Naive B cell (primary cell): ENCODE measurements at places on chromosomes 4 and X. TPM values are rescaled to one million over a fixed set of nuclear protein-coding genes. Genes with fewer than 3 reads are reported as not detected.

- H3K27me3 ChIP-seq: no peaks in the 10 kb centered on the region
- no peaks in the 10 kb centered on the region for H3K36me3 ChIP-seq
- H3K4me1 ChIP-seq: no peaks in the 10 kb centered on the region
- no peak overlapping the region for H3K27ac ChIP-seq
- no peak for DNase-seq
Measured at GRCh38 chr4:97116511-97116910, 1026.8 kb downstream of the STPG2 start.

DNA sequence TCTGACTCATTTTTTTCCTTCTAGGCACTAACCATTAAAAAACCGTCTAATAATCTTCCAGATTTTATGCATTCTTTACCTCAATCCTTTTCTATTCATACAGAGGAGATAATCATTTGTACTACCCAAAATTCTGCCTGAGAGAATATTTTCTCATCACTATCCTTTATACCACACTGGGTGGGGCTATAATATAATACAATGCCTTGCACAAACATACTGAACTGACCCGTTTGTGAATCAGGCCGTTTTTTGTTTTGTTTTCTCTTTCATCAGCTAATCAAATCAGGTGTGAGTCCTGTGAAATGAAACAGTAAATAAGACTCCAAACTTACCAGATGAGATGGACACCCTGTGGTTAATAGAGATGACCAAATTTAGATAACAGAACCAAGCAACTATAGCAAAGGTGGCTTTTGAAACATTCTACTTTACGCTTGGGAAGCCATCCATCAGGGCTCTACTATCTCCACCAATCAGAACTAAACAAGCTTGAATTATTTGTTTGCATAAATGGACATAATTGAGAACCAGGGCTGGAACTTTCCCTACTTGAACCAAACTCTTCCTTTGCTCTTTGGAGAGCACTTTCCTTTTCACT lies 573.0 kb downstream of the GABRG1 start:
- H3K27ac ChIP-seq: no peak overlapping the region
- no peak for DNase-seq
- no peak overlapping the region for H3K4me3 ChIP-seq

DNA sequence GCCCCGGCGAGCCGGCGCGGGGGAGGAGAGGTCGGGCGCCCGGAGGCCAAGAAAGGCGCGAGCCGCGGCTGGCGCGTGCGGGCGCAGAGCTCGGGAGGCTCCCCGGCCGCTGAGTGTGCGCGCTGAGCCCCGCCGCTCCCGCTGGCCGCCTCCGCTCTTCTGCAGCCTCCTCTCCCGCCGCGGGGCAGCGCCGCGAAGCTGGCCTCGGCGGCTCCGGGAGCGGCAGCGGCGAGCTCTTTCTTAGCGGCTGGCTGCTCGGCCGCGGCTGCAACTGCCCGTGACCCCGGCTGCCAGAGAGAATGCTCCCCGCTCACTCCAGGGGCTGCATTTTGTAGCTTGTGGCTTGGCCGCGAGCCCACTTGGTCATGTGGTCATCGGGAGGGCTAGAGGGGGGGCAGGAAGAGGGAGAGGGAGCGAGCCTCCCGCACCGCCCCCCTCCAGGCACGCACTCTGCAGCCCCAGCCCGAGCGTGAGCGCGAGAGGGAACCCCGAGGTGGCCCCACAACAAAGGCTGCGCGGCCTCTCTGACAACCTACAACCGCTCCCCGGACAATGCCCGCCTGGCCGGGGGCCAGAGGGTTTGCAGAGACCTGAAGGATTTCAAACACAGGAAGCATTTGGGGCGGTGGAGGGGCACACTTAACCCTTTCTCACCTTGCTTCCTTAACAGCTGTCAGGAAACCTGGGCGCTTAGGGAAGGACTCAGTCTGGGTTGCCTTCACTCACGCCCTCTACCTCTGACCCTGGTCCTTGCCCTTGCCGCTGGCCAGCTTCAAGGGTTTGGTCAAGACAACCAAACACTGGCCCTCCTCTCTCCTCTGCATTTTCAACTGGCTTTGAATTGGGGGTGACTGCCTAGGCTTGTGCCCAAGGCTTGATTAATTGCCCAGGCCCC lies at the start of gene APLN:
APLN (minus strand) TSS at position 305 of the 895 bp plus-strand sequence. CDS start 326 bp downstream, outside the sequence.
- H3K27me3 ChIP-seq: peaks cover 15% of the 10 kb centered on the region
- no peak for DNase-seq
- peaks cover 18% of the 10 kb centered on the region for H3K4me1 ChIP-seq
- H3K36me3 ChIP-seq: no peaks in the 10 kb centered on the region

DNA sequence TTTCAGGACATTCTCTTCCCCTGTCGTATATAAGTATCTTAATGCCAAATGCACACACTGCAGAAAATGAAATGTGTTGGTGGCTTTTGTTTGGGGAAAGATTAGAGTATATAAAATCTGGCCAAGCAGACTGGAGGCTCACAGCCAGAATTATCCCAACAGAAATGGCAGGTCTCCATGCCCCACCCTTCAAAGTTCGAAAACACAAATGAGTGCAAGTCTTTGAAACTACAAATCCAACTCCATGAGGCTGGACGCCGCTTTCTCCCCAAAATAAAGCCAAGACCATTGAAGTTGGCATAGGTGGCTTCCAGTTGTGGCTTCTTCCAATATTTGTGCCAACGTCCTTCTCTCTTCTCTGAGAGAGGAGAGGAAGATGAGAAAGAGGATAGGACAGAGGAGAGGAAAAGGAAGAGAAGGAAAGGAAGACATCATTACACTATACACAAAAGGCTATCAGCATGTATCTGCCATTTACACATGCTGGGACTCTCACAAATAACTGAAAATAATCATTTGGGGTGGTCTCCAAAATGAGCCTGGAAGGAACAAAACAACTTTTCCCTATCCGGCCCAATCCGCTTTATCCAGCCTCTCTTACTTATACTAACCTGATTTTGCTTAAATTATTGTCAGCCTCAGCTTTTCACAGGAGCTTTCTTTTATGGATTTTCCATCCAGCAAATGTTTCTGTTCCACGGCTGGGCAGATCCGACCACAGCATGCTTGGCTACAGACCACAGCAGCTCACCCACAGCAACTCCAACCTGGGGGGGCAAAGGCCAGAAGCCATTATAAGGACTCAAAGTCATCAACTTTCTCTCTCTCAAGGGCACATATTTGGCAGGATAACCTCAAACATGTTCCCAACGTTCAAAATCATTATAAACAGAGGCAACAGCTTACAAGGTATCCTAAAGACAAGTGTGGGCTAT lies 71.7 kb downstream of the APBB2 start:
- H3K36me3 ChIP-seq: no peaks in the 10 kb centered on the region
- no peak for DNase-seq
- no peaks in the 10 kb centered on the region for H3K27me3 ChIP-seq
- H3K4me3 ChIP-seq: no peak overlapping the region

DNA sequence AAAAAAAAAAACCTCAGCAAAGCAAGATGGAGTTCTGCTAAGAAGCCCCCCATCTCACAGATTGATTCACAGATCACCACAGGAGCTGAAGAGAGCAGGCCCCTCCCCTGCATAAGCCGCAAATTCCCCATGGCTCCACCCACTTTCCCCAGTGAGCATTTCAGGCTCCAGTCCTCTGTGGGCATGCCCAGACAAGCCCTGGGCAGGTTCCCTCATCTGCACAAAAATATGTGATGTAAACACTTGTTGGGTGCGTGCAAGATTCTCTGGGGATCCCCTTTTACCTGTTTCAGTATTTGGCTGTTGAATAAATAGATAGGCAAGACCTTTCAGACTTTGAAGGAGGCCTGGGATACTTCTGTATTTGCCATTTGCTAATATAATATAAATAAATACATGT lies 514.3 kb downstream of the PCDH7 start:
- DNase-seq: no peak
- H3K4me1 ChIP-seq: no peaks in the 10 kb centered on the region
- H3K27ac ChIP-seq: no peak overlapping the region
- no peaks in the 10 kb centered on the region for H3K36me3 ChIP-seq
- no peak overlapping the region for H3K4me3 ChIP-seq

DNA sequence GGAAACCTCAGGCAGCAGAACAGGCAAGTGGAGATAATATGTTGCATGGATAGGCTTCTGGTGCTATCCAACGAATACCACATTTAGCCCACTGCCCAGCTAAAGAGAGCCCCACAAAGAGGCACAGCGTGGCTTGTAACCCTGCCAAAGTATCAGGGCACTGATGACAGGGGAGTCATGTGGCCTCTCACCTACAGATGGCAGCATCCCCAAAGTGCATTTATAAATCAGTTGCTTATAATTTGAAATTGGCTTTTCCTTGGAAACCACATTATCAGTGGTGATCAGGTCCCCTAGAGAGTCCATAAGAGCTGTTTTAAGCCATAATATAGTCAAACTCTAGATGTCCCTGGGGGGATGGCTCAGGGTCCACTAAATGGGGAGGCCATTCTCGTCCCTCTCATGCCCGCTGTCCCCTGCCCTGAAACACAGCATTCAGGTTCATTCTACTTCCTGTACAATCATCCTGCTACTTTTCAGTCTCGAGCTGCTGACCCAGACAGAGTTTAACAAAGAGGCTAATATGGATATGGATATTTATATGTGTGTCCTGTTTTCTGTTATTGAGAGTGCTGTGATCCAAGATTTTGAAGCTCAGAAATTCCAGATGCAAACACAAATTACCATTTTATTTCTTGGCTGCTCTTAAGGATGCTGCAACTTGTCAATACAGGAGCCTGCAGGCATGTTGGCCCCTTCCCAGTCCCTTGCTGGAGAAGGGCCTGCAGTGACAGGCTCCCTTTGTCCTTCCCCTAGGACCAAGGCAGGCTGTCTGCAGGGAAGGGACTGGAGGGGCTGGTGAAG lies 28.5 kb downstream of the SRPX start:
- peaks cover 4% of the 10 kb centered on the region for H3K27me3 ChIP-seq
- H3K4me3 ChIP-seq: no peak overlapping the region
- no peak overlapping the region for H3K27ac ChIP-seq
- no peaks in the 10 kb centered on the region for H3K4me1 ChIP-seq
- no peaks in the 10 kb centered on the region for H3K36me3 ChIP-seq

- H3K36me3 ChIP-seq: no peaks in the 10 kb centered on the region
- peaks cover 10% of the 10 kb centered on the region for H3K27me3 ChIP-seq
- no peaks in the 10 kb centered on the region for H3K4me1 ChIP-seq
- no peak overlapping the region for H3K4me3 ChIP-seq
Measured at GRCh38 chr4:38242822-38243387, 282.7 kb downstream of the PTTG2 start.

DNA sequence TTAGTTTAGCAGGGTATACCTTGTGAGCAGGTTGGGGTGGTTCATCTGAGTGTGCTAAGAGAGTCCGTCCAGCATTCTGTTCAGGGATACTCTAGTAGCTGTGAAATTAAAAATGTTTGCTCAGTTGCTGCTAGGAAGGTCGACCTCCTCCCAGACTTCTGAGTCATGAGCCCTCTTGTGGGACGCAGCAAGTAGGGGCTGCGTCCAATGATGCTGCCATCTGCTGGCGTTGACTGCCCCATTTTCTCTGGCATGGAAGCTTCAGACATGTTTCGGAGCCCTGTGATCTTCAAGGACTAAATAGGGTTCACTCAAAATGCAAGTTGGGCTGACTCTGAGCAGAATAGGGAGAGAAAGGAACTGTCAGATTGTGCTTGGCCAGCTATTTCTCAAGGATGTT lies 201.0 kb upstream of the ARSJ start:
- no peak overlapping the region for H3K4me3 ChIP-seq
- no peak overlapping the region for H3K27ac ChIP-seq
- no peaks in the 10 kb centered on the region for H3K4me1 ChIP-seq
- H3K27me3 ChIP-seq: no peaks in the 10 kb centered on the region

DNA sequence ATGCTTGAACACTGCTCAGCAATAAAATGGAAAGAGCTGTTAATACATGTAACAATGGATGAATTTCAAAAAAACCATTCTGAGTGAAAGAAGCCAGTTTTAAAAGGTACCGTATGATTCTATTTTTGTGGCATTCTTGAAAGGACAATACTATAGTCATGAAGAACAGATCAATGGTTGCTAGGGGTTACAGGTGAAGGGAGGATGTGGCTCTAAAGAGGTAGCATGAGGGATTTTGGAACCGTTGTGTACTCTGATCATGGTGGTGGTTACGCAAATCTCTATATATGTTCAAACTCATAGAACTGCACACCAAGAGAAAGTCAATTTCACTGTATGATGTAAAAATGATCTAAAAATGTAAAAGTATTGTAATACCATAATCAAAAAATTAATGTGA lies 40.0 kb upstream of the CTAG2 start:
- no peak overlapping the region for H3K4me3 ChIP-seq
- no peak overlapping the region for H3K27ac ChIP-seq
- DNase-seq: no peak
- peaks cover 3% of the 10 kb centered on the region for H3K4me1 ChIP-seq
- H3K36me3 ChIP-seq: peaks cover under 1% of the 10 kb centered on the region
- H3K27me3 ChIP-seq: no peaks in the 10 kb centered on the region

DNA sequence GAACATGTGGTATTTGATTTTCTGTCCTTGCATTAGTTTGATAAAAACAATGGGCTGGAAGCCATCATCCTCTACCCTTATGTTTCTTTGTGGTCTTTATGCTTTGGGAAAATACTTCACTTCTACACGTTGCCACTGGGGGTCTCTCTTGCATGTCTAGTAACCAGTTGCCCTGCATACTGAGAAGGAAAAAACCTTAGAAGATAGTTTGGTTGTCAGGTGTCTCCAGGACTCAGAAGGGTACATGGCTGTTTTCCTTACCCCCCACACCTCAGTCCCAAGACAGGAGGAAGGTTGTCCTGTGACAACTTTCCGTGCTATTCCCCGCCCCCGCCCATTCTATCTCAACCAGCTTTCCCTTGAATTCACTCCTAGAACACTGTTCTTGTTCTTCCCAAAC lies 62.1 kb upstream of the LANCL3 start:
- DNase-seq: no peak
- no peaks in the 10 kb centered on the region for H3K36me3 ChIP-seq
- H3K4me1 ChIP-seq: no peaks in the 10 kb centered on the region
- H3K27me3 ChIP-seq: no peaks in the 10 kb centered on the region
- H3K27ac ChIP-seq: no peak overlapping the region
- no peak overlapping the region for H3K4me3 ChIP-seq

Gene CXCL13
- polyA plus RNA-seq: not detected

Gene STS
- polyA plus RNA-seq: 5.0 TPM

Gene POLN
- 0.73 TPM for polyA plus RNA-seq

Gene PORCN
- polyA plus RNA-seq: 12.0 TPM

Gene ASB12
- polyA plus RNA-seq: 0.21 TPM

Gene INTS12
- 23.5 TPM for polyA plus RNA-seq

Gene GAGE12J
- not detected for polyA plus RNA-seq

Gene TXK
- 0.52 TPM for polyA plus RNA-seq

Gene GRPR
- 0.34 TPM for polyA plus RNA-seq
